ENCODE measurements at places on chromosomes 11 and 22. TPM values are rescaled to one million over a fixed set of nuclear protein-coding genes. Genes with fewer than 3 reads are reported as not detected.

The HSPB2 gene
- 0.25 TPM for total RNA-seq

The PTDSS2 gene
- 18.2 TPM for total RNA-seq

The TYR gene
- total RNA-seq = not detected

The MAJIN gene
- not detected for total RNA-seq

The BIK gene
- not detected for total RNA-seq

Data from temporal lobe (tissue), 4 donors.